ENCODE measurements at places on chromosomes 13 and 19. TPM values are rescaled to one million over a fixed set of nuclear protein-coding genes. Genes with fewer than 3 reads are reported as not detected.
A peak's percentile ranks its signal among the peaks of the same experiment; 100 is the strongest.

PCDH9 gene
- 2.2 TPM for total RNA-seq

HIPK4 gene
- 0.08 TPM for total RNA-seq

S1PR4 gene
- not detected for total RNA-seq

CPB2 gene
- total RNA-seq = not detected

TMC4 gene
- 0.11 TPM for total RNA-seq

C19orf33 gene
- total RNA-seq = not detected

DNA sequence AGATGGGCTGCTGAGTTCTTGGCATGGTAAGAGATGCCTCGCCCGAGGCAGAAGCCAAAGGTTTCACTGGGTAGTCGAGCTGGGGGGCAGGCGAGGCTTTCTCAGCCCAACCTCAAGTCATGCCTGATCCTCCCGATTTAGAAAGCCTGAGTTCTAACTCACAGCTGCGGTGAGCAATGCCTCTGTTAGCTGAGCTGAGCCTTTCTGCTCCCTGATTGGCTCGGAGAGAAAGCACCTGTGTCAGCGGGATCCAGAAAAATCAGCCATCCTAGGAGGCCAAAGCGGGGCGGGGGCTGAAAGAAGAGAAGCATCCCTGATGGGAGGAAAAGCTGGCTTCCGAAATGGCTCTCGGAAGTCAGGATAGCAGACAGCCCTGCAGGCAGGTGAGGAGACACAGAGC, 44.7 kb downstream of the CACNA1A start:
- H3K4me3 ChIP-seq = no peak overlapping the region
- no peak for DNase-seq
- no peaks in the 10 kb centered on the region for H3K36me3 ChIP-seq
- H3K4me1 ChIP-seq = no peaks in the 10 kb centered on the region
- H3K27me3 ChIP-seq = peaks cover 11% of the 10 kb centered on the region
- no peak overlapping the region for H3K27ac ChIP-seq

GRCh38 chr13:51945149-51945548, 66.1 kb downstream of the ATP7B start:
- H3K36me3 ChIP-seq = no peaks in the 10 kb centered on the region
- DNase-seq = no peak
- H3K27me3 ChIP-seq = no peaks in the 10 kb centered on the region
- H3K4me3 ChIP-seq = no peak overlapping the region

- peak overlapping the region; percentile 89 for H3K27ac ChIP-seq
- H3K4me1 ChIP-seq = peaks cover 53% of the 10 kb centered on the region
- peak; percentile 90 for DNase-seq
- H3K27me3 ChIP-seq = no peaks in the 10 kb centered on the region
- H3K4me3 ChIP-seq = peak overlapping the region; percentile 2
Measured at GRCh38 chr13:110126391-110126961, 180.5 kb downstream of the COL4A1 start.

GRCh38 chr13:31286930-31287329, 87.2 kb downstream of the B3GLCT start:
- no peaks in the 10 kb centered on the region for H3K36me3 ChIP-seq
- no peak overlapping the region for H3K4me3 ChIP-seq
- DNase-seq = no peak

DNA sequence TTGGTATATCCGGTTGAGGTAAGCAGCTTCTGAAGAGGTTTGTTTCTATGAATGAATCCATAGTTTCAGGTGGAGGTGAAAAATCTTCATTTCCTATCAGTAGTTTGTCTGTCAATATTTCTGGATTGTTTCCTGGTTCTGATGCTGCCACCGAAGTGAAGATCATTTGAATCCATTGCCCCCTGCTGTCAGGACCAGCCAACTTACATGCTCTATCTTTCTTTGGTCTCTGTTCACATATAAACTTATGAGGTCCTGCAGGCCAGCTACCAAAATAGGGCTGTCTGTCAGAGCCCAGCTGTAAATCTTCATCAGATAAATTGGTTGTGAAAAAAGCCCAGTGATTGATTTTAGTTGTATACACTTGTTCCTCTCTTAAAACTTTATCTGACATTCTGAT, 15.2 kb upstream of the N4BP2L1 start:
- H3K27ac ChIP-seq = no peak overlapping the region
- no peak overlapping the region for H3K4me3 ChIP-seq
- H3K4me1 ChIP-seq = no peaks in the 10 kb centered on the region
- H3K27me3 ChIP-seq = no peaks in the 10 kb centered on the region
- DNase-seq = no peak

DNA sequence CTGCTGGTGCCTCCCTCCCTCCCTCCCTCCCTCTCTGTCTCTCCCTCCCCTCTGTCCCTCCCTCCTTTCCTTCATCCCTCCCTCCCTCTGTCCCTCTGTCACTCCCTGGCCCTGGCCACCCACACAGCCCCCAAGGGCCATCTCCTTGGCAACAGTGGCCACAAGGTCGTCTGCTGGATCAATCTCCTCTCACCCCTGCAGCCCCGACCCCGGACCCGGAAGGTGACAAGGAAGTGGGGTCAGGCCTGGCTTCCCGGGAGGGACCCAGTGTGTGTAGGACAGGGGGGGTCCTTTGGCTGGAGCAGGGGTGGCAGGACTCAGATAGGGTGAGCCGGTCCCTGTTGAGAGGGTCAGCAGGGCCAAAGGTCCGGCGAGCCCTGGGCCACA, 21.9 kb upstream of the TCF3 start:
- no peak overlapping the region for H3K27ac ChIP-seq
- H3K4me1 ChIP-seq = peaks cover 4% of the 10 kb centered on the region
- no peak overlapping the region for H3K4me3 ChIP-seq
- DNase-seq = no peak
- H3K27me3 ChIP-seq = peaks cover 83% of the 10 kb centered on the region

DNA sequence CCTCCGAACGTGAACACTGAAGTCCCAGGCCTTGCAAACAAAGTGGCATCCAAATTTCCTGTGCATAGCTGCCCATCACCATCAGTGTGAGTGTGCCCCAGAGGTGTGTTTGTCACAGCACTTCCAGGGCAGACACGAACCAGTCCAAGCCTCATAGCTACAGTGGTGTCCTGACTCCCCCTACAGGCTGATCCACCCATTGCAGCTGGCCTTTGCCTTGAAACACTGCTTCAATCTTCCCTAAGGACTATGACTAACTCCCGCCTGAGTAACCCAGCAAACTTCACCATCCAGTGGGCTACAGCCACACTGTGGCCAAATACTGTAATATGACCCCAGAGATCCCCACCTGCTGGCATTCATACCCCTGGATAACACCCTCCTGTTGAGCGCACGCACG, 3.9 kb downstream of the ZNF266 start:
- H3K4me1 ChIP-seq = peaks cover 5% of the 10 kb centered on the region
- no peak overlapping the region for H3K4me3 ChIP-seq
- H3K27ac ChIP-seq = no peak overlapping the region
- DNase-seq = no peak
- peaks cover 51% of the 10 kb centered on the region for H3K36me3 ChIP-seq

DNA sequence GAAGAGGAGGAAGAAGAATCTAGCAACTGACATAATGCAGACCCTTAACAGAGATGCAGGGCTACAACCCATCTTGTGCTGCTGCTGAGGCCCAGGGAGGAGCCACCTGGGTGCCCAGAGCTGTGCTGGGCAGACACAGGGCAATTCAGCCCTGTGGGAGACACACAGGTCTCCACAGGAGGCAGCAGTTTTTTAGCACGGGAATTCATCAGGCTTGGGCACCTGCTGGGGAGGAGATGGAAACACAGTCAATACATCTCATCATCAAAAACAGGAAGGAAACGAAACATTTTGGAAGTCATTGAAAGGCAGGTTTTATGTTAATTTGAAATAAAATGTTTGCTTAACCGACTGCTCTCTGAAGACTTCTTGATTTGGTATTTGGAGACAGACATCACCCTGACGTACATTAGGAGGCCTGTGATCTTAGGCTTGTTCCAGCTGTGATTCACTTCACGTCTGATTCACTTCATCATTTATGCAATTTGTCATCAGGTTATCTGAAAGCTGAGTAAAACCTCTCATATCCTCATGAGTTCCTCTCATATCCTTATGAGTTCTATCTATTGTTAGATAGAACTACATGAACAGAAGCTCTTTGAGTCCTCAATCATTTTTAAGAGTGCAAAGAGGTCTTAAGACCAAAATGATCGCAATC, 77.4 kb downstream of the CYSLTR2 start:
- no peaks in the 10 kb centered on the region for H3K36me3 ChIP-seq
- H3K27ac ChIP-seq = no peak overlapping the region
- DNase-seq = no peak
- H3K27me3 ChIP-seq = no peaks in the 10 kb centered on the region

DNA sequence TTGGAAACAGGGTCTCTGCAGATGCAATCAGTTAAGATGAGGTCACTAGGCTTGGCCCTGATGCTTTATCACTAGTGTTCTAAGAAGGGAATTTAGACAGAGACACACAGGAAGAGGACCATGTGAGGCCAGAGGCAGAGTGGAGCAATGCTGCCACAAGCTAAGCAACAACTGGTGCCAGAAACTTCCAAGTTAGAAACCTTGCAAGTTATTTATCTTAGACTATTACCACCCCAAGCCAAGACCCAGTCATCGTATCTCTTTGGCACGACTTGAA, 81.1 kb downstream of the DOCK9 start:
- no peak overlapping the region for H3K27ac ChIP-seq
- H3K4me3 ChIP-seq = no peak overlapping the region
- no peaks in the 10 kb centered on the region for H3K4me1 ChIP-seq
- H3K36me3 ChIP-seq = peaks cover 39% of the 10 kb centered on the region
- no peaks in the 10 kb centered on the region for H3K27me3 ChIP-seq

GRCh38 chr13:50711996-50712395, 131.5 kb downstream of the DLEU7 start:
- no peak for DNase-seq
- no peaks in the 10 kb centered on the region for H3K27me3 ChIP-seq
- H3K27ac ChIP-seq = no peak overlapping the region
- peaks cover 14% of the 10 kb centered on the region for H3K4me1 ChIP-seq

GRCh38 chr13:57583529-57583928, 48.0 kb upstream of the PCDH17 start:
- DNase-seq = no peak
- H3K27me3 ChIP-seq = no peaks in the 10 kb centered on the region
- no peaks in the 10 kb centered on the region for H3K4me1 ChIP-seq
- no peak overlapping the region for H3K27ac ChIP-seq

GRCh38 chr19:50152578-50152977, 10.5 kb downstream of the IZUMO2 start:
- H3K27ac ChIP-seq = no peak overlapping the region
- H3K36me3 ChIP-seq = no peaks in the 10 kb centered on the region
- H3K4me1 ChIP-seq = no peaks in the 10 kb centered on the region
- H3K4me3 ChIP-seq = no peak overlapping the region
- DNase-seq = no peak

DNA sequence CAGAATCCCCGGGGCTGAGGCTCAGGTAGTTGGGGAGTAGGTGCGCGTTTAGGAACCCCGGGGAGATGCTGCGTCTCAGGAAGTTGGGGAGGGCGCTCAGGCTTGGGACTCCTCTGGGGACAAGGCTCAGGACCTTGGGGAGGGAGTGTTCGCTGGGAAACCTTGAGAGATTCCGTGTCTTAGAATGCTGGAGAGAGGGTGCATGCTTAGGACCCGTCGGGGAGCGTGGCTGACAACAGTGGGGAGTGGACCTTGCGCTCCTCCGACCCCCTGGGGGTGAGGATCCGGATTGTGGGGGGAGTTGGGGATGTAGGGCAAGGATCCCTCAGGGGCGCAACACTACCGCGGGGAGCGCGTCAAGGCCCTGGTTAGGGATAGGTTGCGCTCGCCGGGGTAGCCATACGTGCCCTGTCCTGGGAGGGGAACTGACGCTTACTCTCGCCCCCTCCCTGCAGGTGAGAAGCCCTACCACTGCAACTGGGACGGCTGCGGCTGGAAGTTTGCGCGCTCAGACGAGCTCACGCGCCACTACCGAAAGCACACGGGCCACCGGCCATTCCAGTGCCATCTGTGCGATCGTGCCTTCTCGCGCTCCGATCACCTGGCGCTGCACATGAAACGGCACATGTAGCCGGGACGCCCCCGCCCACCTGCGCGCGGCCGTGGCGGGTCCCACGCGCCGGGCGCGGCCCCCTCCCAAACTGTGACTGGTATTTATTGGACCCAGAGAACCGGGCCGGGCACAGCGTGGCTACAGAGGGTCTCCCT, 2.0 kb downstream of the KLF2 start:
- DNase-seq = peak; percentile 59
- H3K27me3 ChIP-seq = peaks cover 3% of the 10 kb centered on the region
- H3K27ac ChIP-seq = peak overlapping the region; percentile 49
- H3K4me1 ChIP-seq = peaks cover 67% of the 10 kb centered on the region

DNA sequence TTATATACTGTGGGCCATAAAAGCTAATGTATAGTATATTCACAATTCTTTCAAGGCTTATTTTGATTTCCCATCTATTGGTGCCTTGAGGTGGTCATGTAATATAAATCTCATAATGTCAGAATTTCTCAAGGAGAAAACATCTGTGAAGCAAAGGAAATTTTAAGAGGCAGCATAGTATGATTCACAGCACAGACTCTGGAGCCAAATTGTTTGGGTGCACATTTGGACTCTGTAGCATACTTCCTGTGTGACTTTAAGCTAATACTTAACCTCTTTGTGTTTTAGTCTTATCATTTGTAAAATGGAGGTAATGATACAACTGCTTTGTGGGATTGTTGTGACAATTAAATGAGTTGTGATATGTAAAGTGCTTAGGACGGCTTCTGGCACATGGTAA, 67.6 kb downstream of the PIBF1 start:
- no peak overlapping the region for H3K27ac ChIP-seq
- H3K27me3 ChIP-seq = no peaks in the 10 kb centered on the region
- H3K4me1 ChIP-seq = no peaks in the 10 kb centered on the region
- no peak overlapping the region for H3K4me3 ChIP-seq

DNA sequence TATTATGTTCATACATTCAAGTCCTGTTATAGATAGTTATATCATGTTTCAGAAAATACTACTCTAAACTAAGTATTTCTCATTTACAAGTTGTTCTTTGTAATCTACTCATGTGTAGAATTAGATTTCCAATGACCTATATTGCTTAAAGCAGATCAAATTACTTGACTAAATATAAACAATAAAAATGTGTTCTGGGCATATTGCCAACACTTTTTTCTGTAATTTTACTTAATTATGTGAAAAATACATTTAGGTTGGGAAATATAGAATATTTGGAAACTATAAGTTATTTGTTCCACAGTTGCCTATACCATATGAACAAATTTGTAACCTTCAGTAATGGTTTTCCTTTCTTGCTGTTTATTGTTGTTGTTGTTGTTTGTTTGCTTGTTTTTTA, 275.2 kb upstream of the PCDH9 start:
- H3K36me3 ChIP-seq = no peaks in the 10 kb centered on the region
- no peaks in the 10 kb centered on the region for H3K4me1 ChIP-seq
- no peaks in the 10 kb centered on the region for H3K27me3 ChIP-seq
- no peak for DNase-seq
- no peak overlapping the region for H3K27ac ChIP-seq
- no peak overlapping the region for H3K4me3 ChIP-seq

GRCh38 chr13:94992036-94992960, 280.0 kb upstream of the SOX21 start:
- no peaks in the 10 kb centered on the region for H3K36me3 ChIP-seq
- no peak overlapping the region for H3K27ac ChIP-seq
- no peaks in the 10 kb centered on the region for H3K4me1 ChIP-seq
- DNase-seq = no peak
- H3K27me3 ChIP-seq = no peaks in the 10 kb centered on the region

Data from SJSA1 (cell line).